ENCODE measurements at places on chromosomes 2 and 18. TPM values are rescaled to one million over a fixed set of nuclear protein-coding genes. Genes with fewer than 3 reads are reported as not detected.

The KLHL14 gene
- not detected for total RNA-seq

The CD226 gene
- 0.97 TPM for total RNA-seq

The CD8B gene
- total RNA-seq: not detected

The SLC5A7 gene
- total RNA-seq: not detected

The BOLL gene
- total RNA-seq: not detected

The EML6 gene
- total RNA-seq: 0.32 TPM

The UGT1A8 gene
- total RNA-seq: not detected

The PSTPIP2 gene
- 8.7 TPM for total RNA-seq

The RTP5 gene
- not detected for total RNA-seq

The ZNF407 gene
- 22.0 TPM for total RNA-seq

DNA sequence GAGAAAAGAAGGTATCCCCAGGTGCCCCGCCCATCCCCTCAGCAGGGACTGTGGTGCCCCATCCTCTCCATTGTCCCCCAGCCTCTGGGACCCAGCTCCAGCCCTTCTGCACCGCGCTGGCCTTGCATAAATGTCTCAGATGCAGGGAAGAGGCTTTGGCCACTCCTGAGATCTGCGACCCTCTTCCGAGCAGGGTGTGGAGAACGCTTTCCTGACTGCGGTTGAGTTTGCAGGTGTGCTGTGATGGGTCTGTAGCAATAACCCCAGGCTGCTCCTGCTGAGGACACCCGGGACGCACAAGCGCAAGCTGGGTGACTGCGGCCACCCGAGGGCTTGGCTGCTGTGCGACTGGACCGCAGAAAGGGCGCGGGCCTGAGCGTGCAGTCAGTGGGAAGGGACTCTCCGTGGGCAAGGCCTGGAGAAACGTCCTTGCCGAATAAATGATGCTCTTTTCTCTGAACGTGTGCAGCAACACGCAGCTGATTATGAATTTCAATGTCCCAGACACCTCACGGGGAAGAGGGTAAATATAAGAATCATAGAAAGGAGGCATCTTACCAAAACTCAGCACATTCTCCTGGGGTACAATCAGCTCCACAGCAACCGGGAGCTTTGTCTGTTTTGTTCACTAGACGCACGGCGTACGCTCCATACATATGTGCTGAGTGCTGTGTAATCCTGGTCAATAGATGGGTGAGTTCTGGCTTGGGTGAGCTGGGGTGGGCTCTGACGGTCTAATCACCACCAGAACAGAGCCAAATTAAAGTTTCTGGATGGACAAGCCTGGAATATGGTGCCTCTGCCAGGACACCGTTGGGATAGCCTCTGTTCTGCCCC is 67.5 kb upstream of the ZNF516 start:
- no peak for DNase-seq

DNA sequence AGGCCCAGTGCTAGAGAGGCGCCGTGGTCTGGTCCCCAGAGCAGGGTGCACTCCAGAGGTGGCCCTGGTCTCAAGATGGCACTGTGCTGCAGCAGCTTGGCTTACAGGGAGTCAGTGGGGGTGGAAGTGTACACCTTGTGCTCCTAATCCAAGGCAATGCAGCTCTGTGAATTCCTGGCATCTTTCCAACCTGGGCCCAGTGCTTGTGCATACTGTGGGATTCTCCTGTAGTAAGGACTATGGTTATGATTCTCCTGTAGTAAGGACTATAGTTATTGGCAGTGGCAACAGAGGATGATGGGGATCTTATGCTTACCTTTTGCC is 616.7 kb upstream of the REG3G start:
- no peak for DNase-seq

- DNase-seq: no peak
Measured at GRCh38 chr18:11309172-11309571, 159.8 kb upstream of the PIEZO2 start.

DNA sequence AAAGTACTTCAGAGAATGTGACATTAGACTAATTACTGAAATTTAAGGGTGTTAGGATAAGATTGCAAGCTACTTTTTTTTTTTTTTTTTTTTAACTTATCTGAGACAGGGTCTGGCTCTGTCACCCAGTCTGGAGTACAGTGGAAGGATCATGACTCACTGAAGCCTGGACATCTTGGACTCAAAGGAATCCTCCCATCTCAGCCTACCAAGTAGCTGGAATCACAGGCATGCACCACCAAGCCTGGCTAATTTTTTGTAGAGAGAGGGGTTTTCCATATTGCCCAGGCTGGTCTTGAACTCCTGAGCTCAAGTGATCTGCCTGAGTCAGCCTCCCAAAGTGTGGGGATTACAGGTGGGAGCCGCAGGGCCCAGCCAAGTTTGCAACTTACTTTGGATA is 1246.0 kb upstream of the ZEB2 start:
- DNase-seq: no peak

- no peak for DNase-seq
Measured at GRCh38 chr18:36308711-36309435, 11.4 kb downstream of the FHOD3 start.

DNA sequence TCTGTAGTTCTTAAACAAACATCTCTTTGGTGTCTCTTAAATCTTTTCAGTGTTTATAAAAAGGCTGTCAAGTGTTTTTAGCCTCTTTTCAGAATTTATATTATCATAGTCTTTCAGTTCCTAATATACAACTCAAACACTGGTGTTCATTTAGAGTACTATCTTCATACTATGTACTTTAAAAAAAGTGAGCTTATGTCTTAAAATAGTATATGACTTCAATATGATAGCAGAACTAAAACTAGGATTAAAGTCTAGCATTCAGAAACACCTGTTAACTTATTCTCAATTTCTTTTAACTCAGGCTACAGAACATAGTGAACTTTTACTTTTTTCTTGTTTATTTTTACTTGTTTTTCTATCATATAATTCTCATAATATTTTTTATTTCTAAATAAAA is 14.7 kb upstream of the IKZF2 start:
- DNase-seq: no peak

- no peak for DNase-seq
Measured at GRCh38 chr2:86044045-86044444, 61.6 kb downstream of the POLR1A start.

DNA sequence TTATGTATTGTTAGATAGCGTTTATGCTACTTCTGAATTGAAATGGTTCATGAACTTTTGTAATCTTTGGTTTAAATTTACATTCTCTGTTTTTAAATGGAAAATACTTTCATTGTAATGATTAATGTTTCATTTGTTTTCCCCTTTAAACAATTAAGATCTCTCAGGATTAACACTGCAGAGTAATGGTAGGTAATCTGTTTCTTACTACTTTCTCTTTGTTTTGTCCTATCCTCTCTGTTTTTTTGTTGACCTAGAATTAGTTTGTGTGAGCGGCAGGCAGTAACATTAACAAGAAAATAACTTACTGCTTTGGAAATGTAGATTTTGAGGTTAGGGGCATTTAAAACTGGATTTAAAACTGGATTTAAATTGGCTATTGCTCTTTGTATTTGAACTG is 19.1 kb downstream of the SMAD4 start:
- DNase-seq: no peak

- peak; percentile 35 for DNase-seq
Measured at GRCh38 chr2:96760986-96761832, 507 bp downstream of the CNNM4 start.

GRCh38 chr2:69188182-69188900 is 175.4 kb downstream of the ANTXR1 start:
- no peak for DNase-seq

DNA sequence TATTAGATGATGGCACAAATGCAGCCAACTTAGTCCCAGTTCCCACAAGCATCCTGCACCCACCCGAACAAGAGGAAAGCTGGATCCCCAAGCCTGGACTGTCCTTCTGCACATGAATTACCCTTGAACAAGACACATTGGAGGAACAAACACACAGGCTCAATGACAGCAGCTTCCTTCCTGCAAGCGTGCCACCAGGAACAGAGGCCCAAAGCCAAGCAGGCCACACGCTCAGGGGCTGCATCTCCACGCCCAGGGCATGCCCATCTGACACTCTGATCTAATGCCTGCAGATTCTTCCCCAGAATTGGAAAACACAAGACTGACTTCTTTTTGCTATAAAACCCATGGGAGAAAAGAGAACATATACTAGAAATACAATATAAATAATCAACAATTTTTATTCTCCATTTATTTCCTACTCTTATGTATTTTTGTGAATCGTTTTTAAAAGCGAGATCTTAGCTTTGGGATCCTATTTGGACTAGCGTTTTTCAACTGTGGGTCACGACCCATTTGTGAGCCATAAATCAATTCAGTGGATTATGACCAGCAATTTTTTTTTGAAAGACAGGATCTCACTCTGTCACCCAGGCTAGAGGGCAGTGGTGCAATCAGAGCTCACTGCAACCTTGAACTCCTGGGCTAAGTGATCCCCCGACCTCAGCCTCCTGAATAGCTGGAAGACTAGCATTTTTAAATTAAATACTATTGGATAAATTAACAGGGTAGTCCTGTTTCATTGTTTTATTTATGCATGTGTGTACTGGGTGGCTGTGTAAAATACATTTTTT is 34.4 kb downstream of the PSTPIP2 start:
- DNase-seq: no peak

DNA sequence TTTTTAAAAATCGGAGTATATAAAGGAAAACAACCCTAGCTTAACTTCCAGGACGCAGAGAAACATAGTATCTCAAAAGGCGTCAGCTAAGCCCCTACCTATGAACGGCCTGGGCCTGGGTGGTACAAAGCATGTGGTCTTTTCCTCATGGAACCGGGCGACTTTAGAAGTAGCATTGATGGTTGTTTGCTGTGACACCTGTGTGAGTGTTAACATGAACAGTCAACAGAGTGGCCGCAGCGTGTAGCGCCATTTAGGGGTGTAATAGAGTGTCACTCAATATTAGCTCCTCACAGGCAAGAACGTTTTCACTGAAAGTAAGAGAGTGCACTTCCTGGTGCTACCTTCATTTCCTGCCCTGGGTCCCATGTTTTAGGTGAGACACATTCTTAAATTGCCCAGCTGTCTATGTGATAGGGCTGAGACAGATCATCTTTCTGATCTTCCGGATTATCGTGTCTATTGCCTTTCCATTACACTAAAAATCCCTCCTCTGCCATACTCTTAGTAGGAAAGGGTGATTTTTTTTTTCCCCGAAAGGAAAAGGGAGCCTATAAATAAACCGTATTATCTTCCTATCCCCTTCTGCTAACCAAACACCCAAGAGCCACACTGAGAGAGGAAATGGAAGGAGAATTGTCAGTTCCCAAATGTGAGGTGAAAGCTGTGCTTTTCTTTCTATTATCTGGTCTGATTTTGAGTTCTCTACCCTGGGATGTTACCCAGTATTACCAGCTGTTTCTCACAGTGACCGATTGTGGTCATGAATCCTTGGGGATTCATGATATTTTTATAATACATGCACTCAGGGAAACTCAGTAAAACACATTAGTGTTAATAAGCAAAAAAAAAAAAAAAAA is 1.3 kb downstream of the GORASP2 start:
- peak; percentile 20 for DNase-seq

- DNase-seq: no peak
Measured at GRCh38 chr2:108194409-108195132, 45.2 kb upstream of the SULT1C3 start.

GRCh38 chr2:45908316-45909170 is 257.1 kb downstream of the PRKCE start:
- no peak for DNase-seq

GRCh38 chr2:54966165-54966832 is 84.0 kb downstream of the RTN4 start:
- no peak for DNase-seq

GRCh38 chr2:226971770-226972169 is 135.9 kb downstream of the RHBDD1 start:
- no peak for DNase-seq

DNA sequence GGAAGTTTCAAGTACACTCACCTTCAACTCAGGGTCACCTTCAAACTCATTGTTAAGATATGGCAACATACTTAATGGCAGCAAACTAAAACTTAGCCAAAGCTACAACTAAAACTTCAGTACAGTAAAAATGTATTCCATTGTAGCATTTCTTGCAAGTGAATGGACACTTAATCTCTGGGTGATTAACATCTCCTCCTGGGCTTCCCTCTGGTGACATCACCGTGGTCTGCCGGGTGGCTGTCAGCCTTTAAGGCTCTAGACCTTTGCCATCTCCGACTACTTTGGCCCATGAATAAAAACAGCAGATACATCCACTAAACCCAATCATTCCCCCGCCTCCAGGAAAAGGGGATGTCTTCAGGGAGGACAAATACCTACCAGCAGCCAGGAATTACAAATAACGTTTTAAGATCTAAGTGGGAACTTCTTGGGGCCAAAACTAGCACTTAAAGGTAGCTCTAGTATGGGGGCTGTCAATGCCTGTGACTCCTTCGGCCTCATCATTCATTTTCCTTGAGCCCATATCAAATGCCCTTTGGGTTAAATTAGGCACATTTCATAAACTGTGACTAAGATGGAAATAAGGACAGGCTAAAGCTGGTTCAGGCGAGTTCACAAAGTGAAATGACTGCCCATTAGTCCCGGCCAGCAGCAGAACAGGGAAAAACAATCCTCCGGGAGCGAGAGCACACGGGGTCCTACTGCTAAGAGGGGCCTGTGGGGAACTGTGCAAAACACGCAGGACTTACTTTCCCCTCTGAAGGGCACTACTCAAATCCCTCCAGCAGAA is 1.1 kb downstream of the TFCP2L1 start:
- no peak for DNase-seq

DNA sequence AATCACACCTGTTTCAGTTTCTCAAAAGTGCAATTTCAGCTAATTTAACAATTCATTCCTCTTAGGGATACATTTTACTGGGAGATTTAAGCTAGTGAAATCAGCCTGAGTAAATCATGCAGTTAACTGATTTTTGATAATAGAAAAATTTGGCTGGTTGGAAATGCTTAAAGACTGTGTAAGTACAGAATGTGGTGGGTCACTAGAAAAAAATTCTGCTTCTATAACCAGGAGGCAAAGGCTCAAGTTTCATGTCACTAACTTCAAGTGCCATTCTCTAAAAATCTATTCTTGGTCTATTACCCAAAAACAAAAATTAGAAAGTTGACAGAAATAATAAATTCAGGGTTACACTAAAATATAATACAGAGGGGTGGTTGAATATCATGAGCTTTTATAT is 271.3 kb downstream of the CCDC178 start:
- DNase-seq: no peak

- no peak for DNase-seq
Measured at GRCh38 chr18:37501136-37501535, 64.5 kb downstream of the CELF4 start.

- no peak for DNase-seq
Measured at GRCh38 chr2:136051001-136051724, 65.7 kb upstream of the DARS1 start.

- DNase-seq: peak; percentile 6
Measured at GRCh38 chr2:152584301-152584700, 133.0 kb downstream of the PRPF40A start.

DNA sequence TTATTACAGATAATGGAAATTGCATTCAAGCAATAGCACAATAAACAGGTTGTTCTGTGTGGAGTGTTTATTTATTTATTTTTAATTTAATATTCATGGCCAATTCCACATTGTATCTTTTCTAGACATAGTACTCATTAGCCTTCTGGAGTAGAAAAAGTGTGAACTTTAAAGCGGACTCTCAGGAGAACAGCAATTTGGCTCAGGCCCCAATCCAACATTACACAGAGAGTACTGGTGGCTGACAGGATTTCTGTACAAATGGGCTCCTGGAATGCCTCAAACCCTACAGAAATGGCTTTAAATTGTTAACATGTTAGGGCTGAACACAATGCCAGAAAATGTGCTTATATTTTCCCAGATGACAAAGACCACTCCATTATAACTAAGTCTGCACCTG is 533.9 kb upstream of the NXPH2 start:
- no peak for DNase-seq

GRCh38 chr2:28626376-28626775 is 125.3 kb upstream of the PPP1CB start:
- no peak for DNase-seq

GRCh38 chr2:33209976-33210375 is 263.2 kb downstream of the LTBP1 start:
- DNase-seq: peak; percentile 71
